Non-pigmented ciliary epithelial cell (primary cell): ENCODE measurements at places on chromosomes 2 and 18.

GRCh38 chr2:182366628-182367027, 60.2 kb downstream of the PDE1A start:
- DNase-seq: no peak

- no peak for DNase-seq
Measured at GRCh38 chr2:83944191-83944590, 514.9 kb downstream of the SUCLG1 start.

- no peak for DNase-seq
Measured at GRCh38 chr2:20620271-20620681, 30.6 kb downstream of the HS1BP3 start.

GRCh38 chr2:234425639-234426603, 71.0 kb downstream of the ARL4C start:
- no peak for DNase-seq

GRCh38 chr2:201415149-201415548, 36.1 kb downstream of the TRAK2 start:
- DNase-seq: no peak

DNA sequence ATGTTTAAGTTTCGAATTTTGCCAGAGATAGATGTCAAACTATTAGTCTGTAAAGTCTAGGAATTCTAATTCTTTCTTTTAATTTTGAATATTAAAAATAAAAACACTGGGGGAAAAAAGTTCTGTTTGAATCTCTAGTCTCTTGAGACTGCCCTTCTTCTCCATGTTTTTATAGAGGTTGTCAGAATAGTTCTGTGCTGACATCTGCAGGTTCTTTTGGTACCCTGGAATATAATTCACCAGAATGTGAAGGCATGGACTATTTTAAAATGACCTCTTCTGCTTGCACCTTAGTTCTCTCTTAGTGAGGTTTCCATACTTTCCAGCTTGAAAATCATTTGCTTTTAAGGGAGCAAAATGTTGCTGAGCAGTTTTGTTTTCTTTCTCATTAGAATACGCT, 121.0 kb upstream of the MSTN start:
- no peak for DNase-seq

DNA sequence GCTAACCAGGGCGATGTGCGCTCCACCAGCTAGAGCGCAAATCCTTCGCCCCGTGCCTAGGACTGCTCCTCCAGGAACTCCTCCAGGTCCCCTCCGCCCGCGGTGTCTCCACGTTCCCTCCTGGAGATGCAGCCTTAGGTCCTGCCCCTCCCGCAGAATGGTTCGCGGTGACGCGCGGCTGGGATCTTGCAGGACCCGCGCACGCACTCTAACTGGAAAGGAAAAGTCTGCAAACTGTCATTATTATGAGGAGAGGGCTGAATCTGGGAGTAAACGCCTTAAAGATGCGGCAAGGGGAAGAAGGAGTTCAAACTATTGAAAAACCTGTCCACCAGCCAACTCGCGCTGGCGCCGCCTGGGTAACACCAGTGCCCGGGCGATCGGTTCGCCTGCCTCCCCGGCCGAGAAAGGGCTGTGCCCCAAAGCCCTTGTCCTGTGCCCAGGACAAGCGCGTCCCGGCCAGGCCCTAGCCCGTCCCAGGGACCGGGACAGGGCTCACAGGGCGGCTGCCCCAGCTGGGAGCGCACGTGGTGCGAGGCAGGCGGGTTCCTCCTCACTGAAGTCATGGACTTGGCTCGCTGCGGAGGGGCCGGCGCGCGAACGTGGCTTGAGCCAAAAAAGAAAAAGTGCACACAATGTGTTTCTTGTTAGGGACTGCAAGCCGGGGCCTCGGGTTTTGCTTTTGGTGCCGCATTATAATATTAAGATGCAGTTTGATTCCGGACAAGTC, 5.5 kb upstream of the ID2 start:
- DNase-seq: no peak

- DNase-seq: no peak
Measured at GRCh38 chr18:48832938-48833700, 117.6 kb downstream of the SMAD7 start.

GRCh38 chr2:175097297-175097696, 70.7 kb downstream of the ATF2 start:
- peak; percentile 63 for DNase-seq

GRCh38 chr2:53220969-53221368, 546.6 kb upstream of the CHAC2 start:
- DNase-seq: no peak

DNA sequence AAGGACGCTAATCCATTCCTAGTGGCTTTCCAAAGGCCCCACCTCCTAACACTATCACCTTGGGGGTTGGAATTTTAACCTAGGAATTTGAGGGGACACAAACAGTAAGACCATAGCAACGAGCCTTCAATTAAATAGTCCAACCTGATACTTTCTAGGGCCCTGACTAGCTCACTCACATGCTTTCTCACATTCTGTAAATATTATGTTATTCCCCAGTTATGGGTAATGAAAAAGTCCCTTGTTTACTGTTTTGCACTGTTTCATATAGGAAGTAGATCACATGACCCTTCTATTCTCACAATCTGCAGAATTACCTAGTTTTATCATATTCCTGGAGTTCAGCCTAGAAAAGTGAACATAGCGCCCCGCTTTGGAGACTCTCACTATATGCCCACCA, 1212.1 kb upstream of the ACVR2A start:
- no peak for DNase-seq
